ENCODE measurements at places on chromosomes 5 and 9.

DNA sequence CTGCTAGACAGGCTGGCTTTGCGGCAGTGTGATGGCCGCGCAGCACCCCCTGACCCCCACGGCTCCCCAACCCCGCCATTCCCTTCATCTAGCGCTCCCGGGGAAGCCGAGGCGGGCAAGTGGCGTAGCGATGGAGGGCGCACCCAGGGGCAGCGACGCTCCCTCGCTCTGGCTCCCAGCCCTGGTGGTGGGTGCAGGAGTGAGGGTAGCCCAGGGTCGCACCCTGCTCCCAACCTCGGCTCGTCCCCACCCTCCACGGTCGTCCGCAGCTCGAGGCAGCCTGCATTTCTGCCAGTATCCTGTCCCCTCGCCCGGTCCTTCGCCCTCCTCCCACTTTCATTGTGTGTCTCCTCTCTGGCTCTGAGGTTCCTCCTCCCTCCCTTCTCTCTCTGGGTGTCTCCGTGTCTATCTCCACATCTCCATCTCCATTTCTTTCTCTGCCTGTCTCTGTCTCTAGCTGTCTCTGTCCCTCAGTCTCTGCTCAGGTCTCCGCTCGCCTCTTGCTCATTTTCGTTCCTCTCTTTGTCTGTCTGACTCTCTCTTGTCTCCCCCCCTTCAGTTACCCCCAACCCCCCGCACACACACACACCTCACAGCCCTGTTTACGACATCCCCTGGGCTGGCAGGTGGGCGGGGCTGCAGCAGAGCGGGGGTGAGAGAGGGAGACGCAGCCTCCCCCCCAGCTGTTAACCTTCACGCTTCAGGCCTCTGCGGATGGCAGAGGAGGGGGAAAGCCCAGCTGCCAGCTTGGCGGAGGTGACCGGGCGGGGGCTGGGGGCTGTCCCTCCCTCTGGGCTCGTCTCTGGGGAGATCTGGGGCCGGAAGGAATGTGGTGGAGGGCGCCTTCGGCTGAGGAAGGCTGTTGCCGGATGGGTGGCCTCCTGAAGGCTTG, 48.7 kb upstream of the PSD2 start:
- no peak for DNase-seq

DNA sequence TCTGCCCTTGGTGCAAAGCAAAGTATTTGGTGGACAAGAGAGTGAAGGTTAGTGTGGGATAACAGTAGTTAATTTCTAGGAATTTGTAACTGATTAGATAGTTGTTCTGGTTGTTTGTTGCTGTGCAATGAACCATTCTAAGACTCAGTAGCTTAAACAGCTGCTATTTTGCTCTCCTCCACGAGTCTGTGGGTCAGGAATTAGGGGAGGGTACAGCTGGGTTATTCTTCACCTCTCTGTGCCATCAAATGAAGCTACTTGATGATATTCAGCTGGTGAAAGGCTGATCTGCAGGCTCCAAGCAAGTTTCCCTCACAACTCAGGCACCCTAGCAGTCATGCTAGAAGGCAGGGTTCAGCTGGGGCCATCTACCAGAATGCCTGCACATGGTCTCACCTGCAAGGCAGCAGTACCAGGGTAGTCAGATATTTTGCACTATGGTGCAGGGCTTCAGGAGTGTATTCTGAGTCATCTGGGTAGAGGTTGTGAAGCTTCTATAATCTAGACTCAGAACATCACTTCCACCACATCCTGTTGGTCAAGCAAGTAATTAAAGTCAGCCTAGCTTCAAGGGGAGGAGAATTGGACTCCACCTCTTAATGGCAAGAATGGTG, 159.5 kb upstream of the SLC28A3 start:
- no peak for DNase-seq

- DNase-seq: no peak
Measured at GRCh38 chr5:163105456-163105855, 331.9 kb upstream of the CCNG1 start.

GRCh38 chr5:313265-313664, 8.2 kb upstream of the AHRR start:
- DNase-seq: no peak

DNA sequence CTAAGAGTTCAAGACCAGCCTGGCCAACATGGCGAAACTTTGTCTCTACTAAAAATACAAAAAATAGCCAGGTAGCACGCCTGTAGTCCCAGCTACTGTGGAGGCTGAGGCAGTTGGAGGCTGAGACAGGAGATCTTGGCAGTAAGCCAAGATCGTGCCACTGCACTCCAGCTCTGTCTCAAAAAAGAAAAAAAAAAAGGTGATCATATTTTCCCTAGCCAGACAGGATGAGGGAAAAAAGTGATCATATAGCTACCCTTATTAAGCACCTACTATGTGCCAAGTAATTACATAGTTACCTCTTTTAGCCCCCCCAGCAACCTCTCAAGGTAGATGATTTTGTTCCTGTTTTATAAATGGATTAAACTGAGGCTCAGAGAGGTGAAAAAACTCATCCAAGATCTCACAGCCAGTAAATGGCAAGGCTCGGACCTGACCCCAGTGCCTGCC, 18.1 kb upstream of the RPL26L1 start:
- DNase-seq: no peak

- DNase-seq: no peak
Measured at GRCh38 chr9:17017931-17018491, 116.8 kb upstream of the CNTLN start.

GRCh38 chr9:79154806-79155205, 417.0 kb upstream of the TLE4 start:
- DNase-seq: no peak

DNA sequence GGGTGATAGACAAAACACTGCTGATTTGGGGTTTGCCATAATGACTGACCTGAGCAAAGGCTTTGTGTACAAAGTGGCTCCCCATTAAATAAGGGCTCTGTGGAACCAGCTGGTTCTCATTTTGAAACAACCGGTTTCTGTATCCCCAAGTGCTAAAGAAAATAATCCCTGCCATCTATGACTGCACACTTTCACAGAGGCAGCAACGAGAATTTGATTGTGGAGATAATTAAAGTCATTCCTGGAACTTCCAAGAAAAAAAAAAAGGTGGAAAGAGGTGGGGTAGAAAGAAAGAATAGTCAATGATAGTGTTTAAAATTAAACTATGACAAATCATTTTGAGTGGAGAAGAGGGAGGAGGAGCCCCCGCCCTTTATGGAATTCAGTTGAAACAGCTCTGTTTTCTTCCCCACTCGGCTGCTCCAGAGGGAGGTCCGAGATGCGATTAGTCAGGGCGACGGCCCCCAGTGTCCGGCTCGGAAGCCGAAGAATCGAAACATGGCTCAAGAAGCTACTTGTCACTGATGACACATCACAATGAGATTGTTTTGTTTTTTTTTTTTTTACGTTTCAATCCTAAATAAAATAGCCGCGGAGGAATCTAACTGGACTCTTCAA, 38.4 kb downstream of the EBF1 start:
- DNase-seq: no peak

All from SIG-M5 (cell line).